NCI-H446 (cell line): ENCODE measurements at places on chromosomes 6 and 20.

- peak; percentile 15 for DNase-seq
Measured at GRCh38 chr6:12637960-12638641, 78.5 kb upstream of the PHACTR1 start.

DNA sequence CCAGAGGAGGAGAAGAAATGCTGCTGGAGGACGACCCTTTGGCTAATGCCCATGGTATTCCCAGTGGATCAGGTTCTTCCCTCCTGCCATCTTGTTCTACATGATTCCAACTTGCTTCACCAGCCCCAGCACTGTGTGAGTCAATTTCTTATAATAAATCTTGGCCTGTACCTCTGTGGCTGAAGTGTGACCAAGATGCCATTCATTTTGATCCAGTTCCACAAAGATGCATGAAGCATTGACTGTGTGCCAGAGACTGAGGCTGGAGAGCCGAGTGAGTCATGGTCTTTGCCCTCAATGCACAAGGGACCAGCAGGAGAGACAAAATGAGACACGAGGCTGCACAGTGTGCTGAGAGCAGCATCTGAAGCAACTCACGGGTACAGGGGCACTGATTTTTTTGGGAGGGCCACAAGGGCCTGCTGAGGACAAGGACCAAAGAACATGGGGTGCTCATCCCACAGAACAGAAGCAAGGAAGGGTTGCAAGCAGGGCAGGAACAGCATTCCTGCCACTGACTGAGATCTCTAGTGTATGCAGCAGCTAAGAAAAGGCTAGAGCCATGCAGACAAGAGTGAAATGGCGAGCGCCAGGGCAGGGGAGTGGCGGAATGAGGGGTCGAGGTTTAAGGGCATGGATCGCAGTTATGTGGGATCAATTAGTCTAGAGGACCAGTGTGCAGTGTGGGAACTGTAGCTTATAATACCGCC, 207.0 kb downstream of the THBS2 start:
- no peak for DNase-seq

DNA sequence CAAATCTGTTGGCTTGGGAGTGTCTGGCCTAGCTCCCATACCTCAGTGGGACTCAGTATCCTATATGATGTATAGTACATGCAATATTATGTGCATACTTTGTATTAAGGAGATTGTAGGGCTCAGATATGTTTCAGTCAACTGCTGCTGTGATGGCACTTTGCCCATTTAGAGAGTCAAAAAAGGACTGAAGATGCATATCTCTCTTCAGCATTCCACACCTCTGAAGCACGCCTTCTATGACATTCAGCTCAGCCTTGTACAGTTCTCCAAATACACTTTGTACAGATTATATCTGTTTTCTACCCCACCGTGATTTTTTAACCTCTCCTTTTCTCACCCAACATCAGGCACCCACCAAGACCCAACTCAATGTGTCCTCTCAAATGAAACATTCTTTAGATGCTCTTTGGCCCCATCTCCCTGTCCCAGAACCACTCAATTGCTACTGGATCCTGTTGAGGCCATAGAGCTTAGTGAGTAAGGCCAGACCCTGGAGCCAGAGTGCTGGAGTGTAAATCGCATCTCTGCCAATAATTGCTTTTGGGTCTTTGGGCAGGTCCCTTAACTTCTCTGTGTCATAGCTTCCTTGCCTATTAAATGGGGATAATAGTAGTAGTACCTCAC, 15.6 kb downstream of the ENPP1 start:
- no peak for DNase-seq

GRCh38 chr20:378961-379336, 1.6 kb upstream of the TRIB3 start:
- DNase-seq: no peak

DNA sequence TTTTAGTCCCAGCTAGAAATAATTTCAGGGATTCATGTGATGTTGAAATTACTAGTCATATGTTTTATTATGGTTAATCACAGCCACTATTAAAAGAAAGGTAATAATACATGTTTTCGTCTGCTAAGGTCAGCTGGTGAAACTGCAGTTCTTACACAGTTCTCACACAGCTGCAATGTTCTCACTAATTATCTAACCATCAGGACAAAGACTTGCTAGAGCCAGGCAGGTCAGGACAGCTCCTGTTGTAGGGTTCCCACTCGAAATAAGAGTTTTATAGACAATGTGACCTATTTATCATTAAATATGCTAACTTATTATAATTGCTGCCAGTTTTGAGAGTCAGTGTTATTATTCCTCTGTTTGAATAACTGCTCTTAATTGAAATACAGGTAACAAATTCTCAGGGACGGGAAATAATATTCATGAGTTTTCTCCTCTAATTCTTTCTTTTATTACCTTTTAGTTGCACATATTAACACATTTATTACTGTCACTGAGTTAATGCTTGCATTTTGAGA, 97.9 kb downstream of the GJA1 start:
- no peak for DNase-seq

- DNase-seq: no peak
Measured at GRCh38 chr20:18577942-18578341, 9.9 kb upstream of the DTD1 start.

DNA sequence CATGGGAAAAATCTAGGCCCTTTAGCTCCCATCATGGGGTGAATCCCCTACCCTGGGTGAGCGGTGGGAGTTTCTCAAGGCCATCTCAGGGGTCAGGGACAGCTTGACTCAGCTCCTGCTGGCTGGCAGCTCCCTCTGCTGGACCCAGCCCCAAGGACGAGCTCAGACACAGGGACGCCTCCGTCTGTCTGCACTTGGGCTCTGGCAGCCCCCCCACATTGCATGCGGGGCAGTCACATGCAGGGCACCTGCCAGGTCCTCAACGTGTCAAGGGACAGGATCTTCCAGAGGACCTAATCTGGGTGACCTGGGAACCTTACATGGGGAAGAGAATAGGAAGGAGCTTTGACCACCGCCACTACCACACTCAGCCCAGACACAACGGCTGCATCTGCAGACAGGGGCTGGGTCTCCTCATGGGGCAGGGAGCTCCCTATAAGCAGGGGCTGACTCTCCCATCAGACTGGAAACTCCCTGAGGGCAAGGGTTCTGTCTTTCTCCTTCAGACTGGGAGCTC, 173.4 kb downstream of the MRPL14 start:
- DNase-seq: no peak

DNA sequence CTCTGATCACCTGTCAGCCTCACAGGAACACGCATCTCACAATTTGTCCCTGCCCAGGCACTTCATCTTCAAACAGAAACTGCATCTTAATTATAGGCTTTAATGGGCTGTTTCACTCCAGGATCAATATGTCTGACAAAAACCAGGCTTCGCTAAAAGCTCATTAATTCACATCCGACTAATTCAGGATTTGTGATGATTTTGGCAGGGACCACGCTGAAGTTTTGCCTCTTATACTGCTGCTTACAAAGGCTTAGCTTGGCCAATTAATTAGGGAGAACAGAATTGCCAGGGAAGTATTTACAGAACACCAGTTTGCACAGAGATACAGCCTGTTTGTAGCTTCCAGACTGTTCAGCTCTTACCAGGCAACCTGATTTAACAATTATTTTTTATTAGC, 541.0 kb upstream of the SPTLC3 start:
- no peak for DNase-seq

GRCh38 chr6:72649032-72649984, 27.4 kb downstream of the KCNQ5 start:
- no peak for DNase-seq

GRCh38 chr6:816510-817084, 123.7 kb upstream of the EXOC2 start:
- no peak for DNase-seq

DNA sequence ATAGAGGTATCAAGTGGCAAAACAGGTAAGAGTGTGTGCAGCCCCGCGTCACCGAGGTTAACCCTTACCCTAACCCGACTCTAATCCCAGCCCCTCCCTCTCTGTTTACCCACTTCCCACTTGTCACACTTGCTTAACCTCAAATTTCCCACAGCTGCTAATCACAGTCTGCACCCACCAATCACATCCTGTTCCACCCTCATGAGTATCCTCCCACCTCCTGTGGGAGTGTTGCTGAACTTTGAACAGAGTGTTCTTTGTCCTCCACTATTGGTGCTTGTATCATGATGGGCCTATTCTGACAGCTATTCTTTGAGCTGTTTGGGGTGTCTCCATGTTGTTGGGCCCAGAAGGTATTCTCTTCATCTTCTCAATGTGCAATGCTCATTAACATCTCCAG, 487.8 kb downstream of the PTPRT start:
- DNase-seq: no peak
